Liver (tissue), 10 donors: ENCODE measurements at places on chromosomes 4 and X. TPM values are rescaled to one million over a fixed set of nuclear protein-coding genes. Genes with fewer than 3 reads are reported as not detected.

Gene RAI2
- 0.59 TPM for total RNA-seq

DNA sequence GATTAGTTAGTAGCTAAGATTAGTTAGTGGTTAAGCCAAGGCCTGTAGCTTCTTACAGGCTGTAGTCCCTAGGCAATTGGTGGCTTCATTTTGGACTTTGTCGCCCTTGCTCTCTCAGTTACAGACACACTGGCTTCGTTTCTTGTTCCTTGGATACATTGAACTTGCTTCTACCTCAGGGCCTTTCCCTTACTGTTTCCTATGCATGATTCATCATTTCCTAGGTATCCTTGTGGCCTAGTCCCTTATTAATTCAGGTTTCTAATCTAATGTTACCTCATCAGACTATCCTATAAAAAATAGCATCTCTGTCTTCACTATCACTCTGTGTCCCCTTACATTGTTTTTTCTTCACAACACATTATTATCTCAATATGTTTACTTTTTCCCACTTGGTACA, 45.5 kb upstream of the LCORL start:
- no peaks in the 10 kb centered on the region for H3K27me3 ChIP-seq
- H3K4me3 ChIP-seq, result no peak overlapping the region
- no peaks in the 10 kb centered on the region for H3K4me1 ChIP-seq
- H3K36me3 ChIP-seq, result no peaks in the 10 kb centered on the region
- no peak for DNase-seq

DNA sequence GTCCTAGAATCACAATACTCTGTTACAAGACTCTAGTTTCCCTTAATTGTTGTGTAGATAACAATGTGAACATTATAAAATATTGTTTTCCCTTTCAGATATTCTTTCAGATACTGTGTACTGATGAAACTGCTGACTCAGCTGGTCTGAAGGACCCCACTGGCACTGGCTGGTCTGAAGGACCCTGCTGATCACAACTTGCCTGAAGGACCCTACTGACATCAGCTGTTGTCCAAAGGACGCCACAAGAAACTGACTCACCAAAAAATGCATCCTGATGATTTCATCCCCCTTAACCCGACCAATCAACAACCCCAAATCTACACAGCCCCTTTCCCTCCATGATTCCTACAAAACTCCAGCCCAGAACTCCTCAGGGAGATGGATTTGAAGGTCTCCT, 258.8 kb upstream of the GNPDA2 start:
- H3K4me1 ChIP-seq, result no peaks in the 10 kb centered on the region
- no peaks in the 10 kb centered on the region for H3K27me3 ChIP-seq
- no peak overlapping the region for H3K4me3 ChIP-seq
- no peak for DNase-seq
- H3K27ac ChIP-seq, result no peak overlapping the region

GRCh38 chr4:175635546-175635945, 176.5 kb downstream of the GPM6A start:
- no peaks in the 10 kb centered on the region for H3K27me3 ChIP-seq
- H3K4me3 ChIP-seq, result no peak overlapping the region
- no peak for DNase-seq
- H3K36me3 ChIP-seq, result no peaks in the 10 kb centered on the region
- H3K27ac ChIP-seq, result no peak overlapping the region
